ENCODE measurements at places on chromosomes 11 and 22.

GRCh38 chr11:122743949-122744348 is 88.4 kb downstream of the UBASH3B start:
- peak; percentile 75 for DNase-seq

- no peak for DNase-seq
Measured at GRCh38 chr11:70381872-70382861, 16.2 kb upstream of the CTTN start.

DNA sequence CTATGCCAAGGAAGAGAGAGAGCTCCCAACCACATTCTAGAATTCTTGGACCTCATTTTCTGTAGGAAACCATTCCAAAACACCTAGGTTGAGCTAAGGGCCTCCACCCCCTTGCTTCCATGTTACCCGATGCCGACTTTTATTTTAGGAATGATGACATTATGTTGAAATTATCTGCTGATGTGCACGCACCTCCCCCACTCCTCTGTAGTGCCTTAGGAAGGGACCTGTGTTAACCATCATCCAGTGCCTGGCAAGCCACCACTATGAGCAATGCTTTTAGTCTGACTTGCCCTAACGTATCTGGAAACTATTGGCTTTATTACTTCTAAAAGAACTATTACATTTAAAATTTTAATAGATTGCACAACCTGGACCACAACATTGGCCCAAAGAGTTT is 42.1 kb downstream of the NCAPD3 start:
- no peak for DNase-seq

- no peak for DNase-seq
Measured at GRCh38 chr22:36940676-36941075, 27.2 kb downstream of the CSF2RB start.

DNA sequence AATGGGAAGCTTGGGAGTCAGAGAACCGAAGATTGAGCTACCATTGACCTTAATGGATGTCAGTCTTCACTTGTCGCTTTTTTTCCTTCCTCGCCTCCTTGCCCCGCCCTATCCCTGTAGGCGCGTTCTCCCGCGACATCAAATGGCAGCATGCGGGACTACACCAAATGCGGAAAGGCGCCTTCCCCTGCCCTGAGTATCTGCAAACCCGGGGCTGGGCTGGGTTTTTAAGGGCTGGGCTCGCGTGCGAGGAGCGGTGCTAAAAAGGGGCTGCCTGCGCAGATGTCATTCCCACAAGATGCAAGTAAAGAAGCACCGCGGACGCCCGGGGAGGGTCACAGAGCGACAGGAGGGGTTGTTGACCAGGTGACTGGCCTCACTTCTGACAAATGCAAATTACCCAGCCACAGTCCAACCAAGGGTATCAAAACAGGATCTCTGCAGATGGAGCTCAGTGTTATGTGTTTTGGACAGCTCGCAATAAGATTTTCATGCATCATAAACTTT is 4.7 kb upstream of the FAM111B start:
- peak; percentile 55 for DNase-seq

- no peak for DNase-seq
Measured at GRCh38 chr22:32932176-32932575, 126.0 kb downstream of the SYN3 start.

- no peak for DNase-seq
Measured at GRCh38 chr22:37517826-37518450, 1.3 kb downstream of the CARD10 start.

- no peak for DNase-seq
Measured at GRCh38 chr11:31601635-31602282, 92.2 kb downstream of the ELP4 start.

DNA sequence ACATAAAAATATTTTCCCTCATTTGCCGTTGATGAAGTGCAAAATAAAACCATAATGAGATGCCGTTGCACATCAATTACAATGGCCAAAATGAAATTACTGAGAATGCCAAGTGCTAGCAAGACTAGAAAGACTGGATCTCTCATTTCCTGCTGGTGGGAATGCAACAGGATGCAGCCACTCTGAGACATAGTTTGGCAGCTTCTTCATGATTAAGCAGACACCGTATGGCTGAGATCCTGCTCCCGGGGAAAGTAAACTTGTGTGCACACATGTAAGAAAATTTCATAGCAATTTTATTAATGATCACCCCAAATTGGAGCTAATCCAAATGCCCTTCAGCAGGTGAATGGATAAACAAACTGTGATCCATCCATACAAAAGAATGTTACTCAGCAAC is 1013.2 kb downstream of the TBC1D22A start:
- DNase-seq, result no peak

All from activated T-helper 2 cell treated with anti-CD3 and anti-CD28 coated beads, Interferon-gamma antibody, Interleukin-2, Interleukin-4, amounts not matched to agents 10 μg/mL and 5 μg/mL and 100 μg/mL, durations not matched to agents 14 hours and 24 hours and 36 hours (primary cell).